ENCODE measurements at places on chromosomes 11 and 22.

DNA sequence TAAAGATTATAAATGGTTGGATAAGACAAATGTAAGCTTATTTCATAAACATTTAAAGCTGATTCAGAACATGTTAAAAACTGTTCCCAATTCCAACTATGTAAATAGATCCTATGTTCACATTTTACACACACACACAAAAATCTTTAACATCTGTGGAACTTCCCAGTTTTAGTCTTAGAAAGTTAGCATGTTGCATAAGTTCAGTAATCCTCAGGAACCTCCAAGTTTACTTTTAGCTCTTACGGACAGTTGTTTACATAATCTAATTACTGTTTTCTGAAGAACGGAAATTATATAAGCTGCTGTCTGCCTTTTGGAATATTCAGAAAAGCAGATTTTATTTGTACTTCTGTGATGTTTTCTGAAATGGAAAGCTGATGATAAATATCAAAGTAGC lies 53.3 kb downstream of the PANX1 start:
- no peak for DNase-seq

- DNase-seq, result peak; percentile 42
These were observed 99.2 kb upstream of the FGF3 start for GRCh38 chr11:69918231-69918937.

DNA sequence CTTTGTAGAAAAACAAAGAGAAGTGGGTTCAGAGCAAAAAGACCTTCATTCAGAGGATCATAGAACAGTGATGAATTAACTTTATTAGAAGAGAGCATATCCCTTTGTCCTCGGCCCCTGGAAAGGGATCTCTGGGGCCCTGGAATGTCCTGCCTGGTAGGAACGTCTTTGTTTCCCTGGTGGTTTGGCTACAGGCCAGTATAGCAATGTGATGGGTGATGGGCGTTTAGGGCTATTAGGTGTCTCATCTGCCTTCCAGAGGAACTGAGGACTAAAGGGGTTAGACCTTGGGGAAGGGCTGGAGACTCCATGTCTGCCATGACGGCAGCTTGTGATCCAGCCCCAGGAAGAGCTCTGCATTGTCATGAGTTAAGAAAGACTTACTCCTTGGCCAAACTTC lies 9.1 kb downstream of the APOL4 start:
- DNase-seq, result no peak

GRCh38 chr11:66936311-66936711 lies 21.9 kb downstream of the PC start:
- no peak for DNase-seq
